ENCODE measurements at places on chromosomes 1 and 21. TPM values are rescaled to one million over a fixed set of nuclear protein-coding genes. Genes with fewer than 3 reads are reported as not detected.

DNA sequence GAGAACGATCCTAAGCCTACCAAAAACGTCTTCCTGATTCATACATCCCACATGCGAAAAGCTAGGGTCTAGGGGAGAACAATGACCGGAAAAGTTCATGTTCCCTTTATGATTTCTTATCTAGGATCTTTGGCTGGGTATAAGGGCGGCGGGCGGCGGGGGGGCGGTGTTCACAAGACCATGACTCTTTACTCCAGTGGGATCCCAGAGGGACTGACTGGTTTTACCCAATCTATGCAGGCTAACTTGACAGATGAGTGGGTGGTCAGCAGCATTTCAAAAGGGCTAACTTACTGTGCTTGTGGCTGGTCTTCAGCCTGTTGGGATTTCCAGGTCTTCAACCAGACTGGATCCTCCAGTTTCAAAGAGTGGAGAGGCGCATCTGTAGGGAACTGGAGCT lies 40.3 kb downstream of the CNIH3 start:
- DNase-seq = no peak

GRCh38 chr21:31727181-31727580 lies 4.7 kb downstream of the SCAF4 start:
- no peak for DNase-seq

GRCh38 chr1:232271991-232272589 lies 357.8 kb downstream of the SIPA1L2 start:
- DNase-seq = peak; percentile 31

- DNase-seq = no peak
Measured at GRCh38 chr1:151801846-151802245, 3.4 kb downstream of the LINGO4 start.

DNA sequence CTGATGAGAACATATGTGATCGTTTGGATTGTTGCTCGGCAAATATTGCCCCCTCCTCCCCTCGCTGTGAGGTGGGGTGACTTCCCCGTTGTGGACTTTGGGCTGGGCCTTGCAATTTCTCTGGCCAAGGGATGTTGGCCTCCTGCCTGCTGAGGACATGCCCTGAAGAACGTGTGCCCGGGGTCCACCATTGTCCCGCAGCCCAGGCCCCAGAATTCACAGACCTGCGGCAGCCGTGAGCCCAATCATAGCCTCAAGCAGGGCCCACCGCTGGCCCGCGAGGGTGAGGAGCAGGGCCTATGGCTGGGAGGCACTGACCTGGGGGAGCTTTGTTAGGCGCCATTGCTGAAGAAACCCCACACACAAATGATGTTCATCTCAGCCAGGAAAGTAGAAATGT lies 58.3 kb upstream of the ACTRT2 start:
- DNase-seq = no peak

DNA sequence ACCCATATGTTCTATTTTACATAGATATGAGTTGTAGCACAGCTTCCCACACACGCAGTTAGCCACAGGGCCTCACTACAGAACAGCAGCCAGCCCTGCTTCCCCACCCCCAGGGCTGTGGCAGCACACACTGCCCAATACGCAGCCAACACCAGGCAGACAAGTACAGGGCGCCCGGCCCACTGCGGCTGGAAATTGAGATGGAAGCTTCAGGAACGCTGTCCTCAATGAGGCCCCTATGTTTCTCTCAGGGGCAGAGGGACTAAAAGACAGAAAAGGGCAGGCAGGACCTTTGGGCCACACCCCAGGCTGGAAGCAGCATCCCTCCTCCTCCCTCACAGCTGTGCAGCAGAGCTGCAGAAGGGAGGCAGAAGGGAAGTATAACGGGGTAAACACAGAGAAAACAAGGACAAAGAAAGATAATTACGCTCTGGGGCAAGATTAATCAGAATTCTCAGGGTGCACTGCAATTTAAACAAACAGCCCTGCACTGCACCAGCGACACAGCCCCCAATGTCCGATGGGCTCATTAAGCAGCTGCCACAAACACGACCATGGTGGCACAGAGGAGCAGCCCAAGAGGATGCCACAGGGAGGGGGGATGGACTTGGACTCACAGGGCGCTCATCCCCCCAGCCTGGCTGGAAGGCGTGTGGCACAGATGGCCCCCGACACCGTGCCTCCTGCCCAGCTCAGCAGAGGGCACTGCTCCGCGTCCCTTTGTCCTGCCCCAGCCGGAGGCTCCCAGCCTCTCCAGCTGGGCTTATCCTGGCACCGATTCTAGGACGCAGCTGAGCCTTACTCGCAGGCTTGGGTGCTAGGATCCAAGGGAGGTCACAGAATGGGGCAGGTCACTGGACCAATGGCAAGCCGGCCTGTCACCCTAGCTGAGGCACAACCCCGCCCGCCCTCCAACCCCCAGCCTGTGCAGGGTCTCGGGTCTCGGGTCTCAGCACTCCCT lies 14.2 kb downstream of the WDR4 start:
- no peak for DNase-seq

GRCh38 chr1:85654066-85654782 lies 54.0 kb downstream of the ZNHIT6 start:
- DNase-seq = peak; percentile 69

- DNase-seq = no peak
Measured at GRCh38 chr1:30986755-30987154, 78.2 kb upstream of the SDC3 start.

GRCh38 chr1:157114183-157115121 lies 14.8 kb upstream of the ETV3L start:
- DNase-seq = no peak

DNA sequence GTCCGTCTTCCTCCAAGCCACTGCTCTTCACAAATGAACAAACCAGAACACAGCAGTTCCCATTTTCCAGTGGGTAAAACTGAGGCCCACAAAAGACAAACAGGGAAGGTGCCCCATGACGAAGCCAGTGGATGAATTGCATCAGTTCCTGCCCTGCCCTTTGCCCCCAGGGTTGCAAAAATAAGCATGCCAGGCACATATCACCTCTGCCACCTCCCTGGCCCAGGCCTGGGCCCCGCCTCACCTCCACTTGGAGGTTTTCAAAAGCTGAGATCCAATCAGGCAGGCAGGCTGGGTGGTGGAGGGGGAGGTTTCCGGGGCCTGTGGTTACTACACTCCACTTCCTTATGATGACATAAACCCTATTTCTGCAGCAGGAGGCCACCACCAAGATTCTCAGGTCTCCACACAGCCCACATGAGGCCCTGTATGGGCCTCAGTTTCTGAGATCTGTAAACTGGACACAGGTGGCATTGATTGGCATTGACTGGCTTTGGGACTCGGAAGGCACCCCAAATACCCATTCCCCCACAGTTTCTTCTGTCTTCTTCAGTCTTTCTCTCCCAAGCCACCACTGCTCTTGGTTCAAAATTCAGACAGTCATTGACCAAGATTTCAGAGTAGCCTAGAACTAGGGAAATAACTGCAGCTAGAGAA lies 4.1 kb downstream of the KIF21B start:
- DNase-seq = no peak

- no peak for DNase-seq
Measured at GRCh38 chr1:155946633-155947219, 5.3 kb downstream of the RXFP4 start.

Gene BMP8A
- polyA plus RNA-seq = not detected

Gene PDZK1IP1
- polyA plus RNA-seq = not detected

Gene FCRLB
- 2.2 TPM for polyA plus RNA-seq

Gene HSPA13
- 11.7 TPM for polyA plus RNA-seq

Gene PATJ
- polyA plus RNA-seq = 1.3 TPM

Gene LIPI
- not detected for polyA plus RNA-seq

Gene CELA3A
- not detected for polyA plus RNA-seq

Gene CNIH3
- polyA plus RNA-seq = 3.1 TPM

Gene PCP4L1
- not detected for polyA plus RNA-seq

Measured in IMR-90 (cell line).